ENCODE measurements at places on chromosomes 5 and 9.

DNA sequence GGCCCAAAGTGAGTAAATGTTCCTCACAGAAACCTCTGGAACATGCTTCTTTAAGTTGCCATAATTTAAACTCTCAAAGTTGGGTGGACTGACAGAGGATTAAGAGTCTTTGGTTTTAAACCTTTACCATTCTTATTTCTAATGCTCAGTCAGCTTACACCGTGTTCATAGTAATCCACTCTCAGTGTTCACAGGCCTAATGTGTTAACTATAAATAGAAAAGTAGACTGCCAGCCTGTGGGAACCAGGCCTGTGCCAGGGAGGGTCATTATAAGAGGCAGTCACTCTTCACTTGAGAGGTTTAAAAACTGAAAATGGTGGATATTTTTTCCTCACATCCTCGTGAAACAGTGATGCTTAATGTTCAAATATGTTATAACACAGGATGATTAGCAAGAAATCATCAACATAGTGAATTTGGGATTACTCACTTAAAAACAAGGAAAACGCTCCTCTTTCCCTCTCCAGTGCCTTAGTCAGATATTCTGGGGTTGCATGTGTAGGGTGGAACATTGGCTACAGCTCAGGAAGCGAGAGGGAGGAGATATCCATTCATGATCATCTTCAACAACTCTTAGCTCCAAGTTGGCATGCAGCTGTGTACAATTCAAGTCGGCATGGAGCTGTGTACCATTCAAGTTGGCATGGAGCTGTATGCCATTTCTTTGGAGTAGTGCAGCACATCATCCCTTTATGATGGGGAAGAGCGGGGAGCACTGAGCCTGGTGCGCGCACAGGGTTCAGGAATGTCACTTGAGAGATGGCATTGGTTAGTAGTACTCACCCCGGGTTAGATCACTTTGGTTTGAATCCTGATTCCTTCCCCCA is 65.8 kb downstream of the KIAA1958 start:
- no peak for DNase-seq

DNA sequence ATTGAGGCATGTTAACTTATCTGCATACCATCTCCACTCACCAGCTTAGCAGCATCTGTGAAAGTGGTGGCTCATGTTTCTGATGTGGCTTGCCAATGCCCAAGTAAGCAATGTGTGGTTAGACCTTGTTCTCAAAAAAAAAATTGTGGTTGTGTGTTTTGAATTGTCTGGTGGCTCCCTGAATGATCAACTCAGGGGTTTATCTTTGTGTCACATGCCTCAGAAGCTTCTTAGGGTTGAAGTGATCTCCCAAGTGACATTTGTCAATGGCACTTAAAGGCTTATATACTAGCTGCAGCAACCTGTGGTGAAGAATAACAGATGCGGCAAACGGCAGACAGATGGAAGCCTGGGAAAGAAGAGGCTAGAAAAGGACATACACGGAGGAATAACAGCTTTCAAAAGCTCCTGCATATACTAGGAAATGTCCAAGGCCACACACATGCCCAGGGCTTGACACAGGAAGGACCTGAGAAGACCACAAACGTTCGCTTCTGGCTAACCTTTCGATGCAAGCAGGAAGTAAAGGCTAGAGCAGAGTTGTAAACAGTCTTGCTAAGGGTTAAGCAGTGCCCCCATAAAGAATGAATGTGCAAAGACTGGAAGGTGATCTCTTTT is 42.2 kb upstream of the FSD1L start:
- DNase-seq = no peak

DNA sequence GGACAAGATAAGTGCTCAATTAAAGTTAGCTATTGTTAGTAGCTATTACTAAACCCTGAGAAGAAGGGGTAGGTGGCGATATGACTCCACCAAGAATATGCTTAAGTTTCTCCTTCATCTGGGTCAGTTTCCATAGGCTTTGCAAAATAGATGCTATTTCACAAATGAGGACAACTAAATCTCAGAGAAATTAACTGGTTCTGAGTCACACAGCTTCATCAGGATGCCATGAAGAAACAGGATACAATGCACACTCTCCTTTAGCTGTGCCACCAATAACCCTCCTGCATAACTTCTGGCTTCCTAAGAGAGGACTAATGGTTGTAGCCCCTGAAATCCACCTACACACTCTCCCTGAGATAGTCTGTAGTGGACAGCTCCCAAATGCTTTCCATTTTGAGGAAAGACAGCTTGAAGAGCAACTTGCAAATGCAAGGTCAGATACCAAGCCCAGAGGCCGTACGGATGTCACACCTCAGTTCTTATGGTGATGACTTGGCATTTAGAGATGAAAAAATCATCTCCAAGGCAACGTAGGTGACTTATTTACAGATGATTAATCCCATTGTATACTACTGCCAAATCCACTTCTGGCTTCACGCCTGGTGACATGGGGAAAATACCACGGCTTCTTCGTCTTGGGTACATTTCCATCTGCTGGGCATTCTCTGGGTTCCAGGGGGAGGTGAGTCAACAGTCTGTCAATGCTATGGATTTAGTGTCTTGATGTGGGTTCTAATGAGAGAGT is 251.4 kb upstream of the IL12B start:
- DNase-seq = no peak

DNA sequence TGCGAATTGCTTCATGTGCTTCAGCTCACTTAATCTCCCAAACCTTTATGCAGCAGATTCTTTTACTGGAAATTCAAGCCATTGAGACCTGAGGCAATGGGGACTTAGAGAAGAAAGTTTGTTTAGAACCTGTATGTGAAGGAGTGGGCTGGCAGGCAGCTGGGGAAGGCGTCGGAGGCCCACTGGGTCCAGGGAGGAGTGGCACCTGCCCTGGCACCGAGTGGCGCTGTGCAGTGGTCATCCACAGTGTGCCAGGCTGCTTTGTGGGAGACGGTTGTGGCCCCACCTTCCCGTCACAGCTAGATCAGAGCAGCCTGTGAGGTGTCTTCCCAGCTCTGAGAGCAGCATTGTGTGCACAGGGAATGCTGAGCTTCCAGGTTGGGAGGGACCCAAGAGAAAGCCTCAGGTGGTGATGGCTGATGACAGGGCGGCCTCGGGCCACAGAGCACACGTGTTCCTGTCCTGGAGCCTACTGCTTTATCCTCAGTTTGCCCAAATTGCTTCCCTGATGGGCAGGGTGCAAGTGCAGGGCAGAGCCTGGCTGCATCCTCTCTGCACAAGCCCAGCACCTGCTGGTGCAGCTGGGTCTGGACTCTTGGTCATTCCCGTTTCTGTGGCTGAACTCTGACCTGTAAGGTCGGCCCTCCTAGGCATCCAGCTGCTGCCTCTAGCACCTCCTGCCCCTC is 175.2 kb downstream of the CACNA1B start:
- no peak for DNase-seq

- DNase-seq = no peak
Measured at GRCh38 chr5:59874675-59875074, 18.9 kb downstream of the PDE4D start.

- DNase-seq = no peak
Measured at GRCh38 chr5:153429761-153430380, 60.6 kb upstream of the GRIA1 start.

GRCh38 chr9:15373881-15374280 is 48.8 kb upstream of the SNAPC3 start:
- DNase-seq = no peak

- no peak for DNase-seq
Measured at GRCh38 chr5:10451137-10451824, 9.6 kb downstream of the ROPN1L start.

GRCh38 chr5:60340326-60340725 is 359.6 kb downstream of the DEPDC1B start:
- DNase-seq = peak; percentile 37

- DNase-seq = no peak
Measured at GRCh38 chr5:32989815-32990214, 278.7 kb downstream of the NPR3 start.

- no peak for DNase-seq
Measured at GRCh38 chr9:4397917-4398316, 92.4 kb upstream of the SLC1A1 start.

DNA sequence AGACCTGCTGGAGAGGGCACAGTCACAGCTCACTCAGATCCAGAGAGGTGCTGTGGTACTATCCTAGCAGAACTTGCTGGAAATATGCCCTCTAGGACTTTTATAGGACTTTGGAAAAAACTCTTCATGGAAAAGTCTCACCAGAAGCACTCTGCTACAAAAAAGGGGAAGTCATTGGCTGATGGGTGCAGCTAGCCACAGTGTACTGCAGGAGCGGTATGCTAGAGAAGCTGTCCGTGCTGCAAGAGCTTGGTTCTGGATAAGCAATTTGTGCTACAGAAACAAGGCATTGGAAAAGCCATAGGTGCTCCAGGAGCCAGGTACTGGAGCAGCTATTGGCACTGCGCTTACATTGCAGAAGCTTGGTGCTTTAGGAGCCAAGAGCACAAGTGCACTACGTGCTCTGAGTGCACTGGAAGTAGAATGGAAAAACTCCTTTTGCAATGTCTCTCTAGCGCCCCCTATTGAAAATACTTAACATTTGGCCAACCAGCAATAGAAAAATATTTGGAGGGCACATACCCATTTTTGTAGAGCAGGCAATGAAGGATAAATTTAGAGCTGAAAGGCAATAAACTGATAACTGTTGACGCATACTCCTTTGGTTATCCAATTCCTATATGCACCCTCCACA is 83.4 kb downstream of the MEGF10 start:
- no peak for DNase-seq

DNA sequence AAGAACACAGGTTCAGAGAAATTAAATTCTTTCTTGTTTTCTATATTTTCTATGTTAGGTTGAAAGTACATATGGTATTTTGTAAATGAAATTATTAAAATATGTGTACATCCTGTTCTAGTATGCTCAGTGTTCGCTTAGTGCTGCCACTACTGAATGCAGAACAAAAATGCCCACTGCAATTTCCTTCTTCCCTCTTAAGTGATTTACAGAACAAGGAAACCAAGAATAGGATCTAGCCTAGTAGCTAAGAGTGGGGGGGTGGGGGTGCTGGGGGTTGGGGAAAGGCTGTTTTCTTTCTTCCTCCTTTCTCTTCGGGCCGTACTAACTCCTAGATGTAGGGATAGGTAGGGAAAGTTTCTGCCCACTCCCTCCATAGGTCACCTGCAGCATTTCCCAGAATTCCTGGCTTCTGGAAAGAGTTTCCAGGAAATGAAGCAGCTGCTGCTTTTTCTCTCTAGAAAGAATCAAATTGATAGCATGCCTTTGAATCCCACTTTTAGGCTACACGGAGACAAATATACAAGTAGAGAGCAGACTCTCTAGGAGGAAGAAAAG is 15.7 kb downstream of the SPATA9 start:
- no peak for DNase-seq

- no peak for DNase-seq
Measured at GRCh38 chr9:122261469-122261881, 3.2 kb downstream of the RBM18 start.

DNA sequence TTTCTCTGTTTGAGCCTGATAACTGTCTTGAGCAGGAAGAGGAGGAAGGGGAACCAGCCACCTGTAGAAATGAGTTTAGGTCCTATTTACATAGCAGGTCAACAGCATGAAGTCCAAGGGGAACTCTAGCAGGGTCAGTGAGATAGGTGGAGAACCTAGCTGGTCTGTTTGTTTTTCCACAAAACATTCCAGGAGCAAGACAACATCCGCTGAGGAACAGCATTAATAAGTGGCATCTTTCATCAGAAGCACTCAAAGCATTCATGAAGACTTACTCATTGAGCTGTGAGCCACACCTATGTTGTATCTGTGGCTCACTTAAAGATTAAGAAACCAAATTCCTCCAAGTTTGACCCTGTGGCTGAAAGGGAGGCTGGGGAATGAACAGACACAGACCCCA is 115.9 kb downstream of the ACTBL2 start:
- no peak for DNase-seq

GRCh38 chr5:109408991-109409843 is 557 bp downstream of the PJA2 start:
- peak; percentile 72 for DNase-seq

DNA sequence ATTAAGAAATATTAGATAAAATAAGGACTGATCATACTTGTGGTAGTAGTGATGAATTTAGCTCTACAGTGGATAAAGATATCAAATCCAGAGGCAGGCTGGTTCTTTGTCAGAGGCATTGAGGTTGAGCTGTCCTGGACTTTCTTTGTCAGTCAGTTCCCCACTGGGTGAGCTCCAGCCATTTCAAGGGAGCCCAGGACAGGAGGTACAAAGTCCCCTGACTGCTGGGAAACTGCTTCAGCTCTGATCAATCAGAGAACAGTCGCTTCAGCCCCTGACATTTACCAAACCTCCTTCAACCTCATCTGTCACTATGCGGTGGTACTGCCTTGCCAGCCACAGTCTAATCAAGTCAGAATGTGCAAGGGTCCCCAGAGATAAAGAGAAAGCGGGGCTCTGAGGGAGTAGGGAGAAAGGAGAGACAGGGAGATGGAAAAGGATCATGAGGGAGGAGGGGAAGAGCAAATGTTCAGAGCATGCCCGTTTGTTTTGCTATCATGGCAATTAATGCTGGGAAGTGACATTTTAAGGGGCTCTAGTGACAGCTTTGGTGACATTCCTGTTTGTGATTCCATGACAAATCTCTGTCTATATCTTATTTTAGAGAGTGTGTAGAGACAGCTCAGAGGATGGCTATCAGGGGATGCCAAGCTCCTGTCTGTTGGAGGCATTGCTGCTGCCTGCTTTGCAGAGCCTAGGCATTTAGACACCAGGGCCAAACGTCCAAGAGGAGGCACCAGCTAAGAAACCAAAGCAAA is 223.2 kb downstream of the ASTN2 start:
- no peak for DNase-seq

DNA sequence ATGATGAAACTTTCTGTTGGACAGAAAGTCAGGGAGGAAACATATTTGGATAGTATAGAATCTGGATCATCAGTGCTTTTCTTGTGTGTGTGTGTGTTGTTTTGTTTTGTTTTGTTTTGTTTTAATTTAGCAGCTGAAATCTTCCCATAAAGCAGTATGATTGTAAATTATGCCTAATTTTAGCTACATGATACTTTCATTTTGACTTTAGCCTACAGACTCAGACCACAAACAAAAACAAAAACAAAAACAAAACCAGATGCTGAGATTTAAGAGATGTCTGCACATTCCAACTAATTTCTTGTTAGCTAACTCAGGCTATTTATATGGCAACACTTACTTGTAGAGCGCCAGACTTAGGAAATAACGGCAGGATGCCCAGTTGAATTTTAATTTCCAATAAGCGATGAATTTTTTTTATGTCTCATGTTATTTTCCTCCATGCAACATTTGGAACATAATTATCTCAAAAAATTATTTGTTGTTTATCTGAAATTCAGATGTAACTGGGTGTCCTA is 119.5 kb upstream of the TRPC7 start:
- no peak for DNase-seq
